Left ventricle myocardium superior (tissue), 1 donor: ENCODE measurements at places on chromosomes 3 and 15. TPM values are rescaled to one million over a fixed set of nuclear protein-coding genes. Genes with fewer than 3 reads are reported as not detected.

The SPINK8 gene
- total RNA-seq, result not detected

The IL17RB gene
- total RNA-seq, result 3.1 TPM

The GPR149 gene
- total RNA-seq, result not detected

The NEK11 gene
- 1.2 TPM for total RNA-seq

The CCR8 gene
- not detected for total RNA-seq

The IL17RC gene
- 36.0 TPM for total RNA-seq

The PTH1R gene
- total RNA-seq, result 13.0 TPM

The POLG gene
- total RNA-seq, result 39.5 TPM

The LSMEM2 gene
- total RNA-seq, result 31.6 TPM

The LRCH3 gene
- total RNA-seq, result 19.8 TPM

The PSTPIP1 gene
- 2.4 TPM for total RNA-seq

The CCR2 gene
- total RNA-seq, result 1.3 TPM

The FURIN gene
- total RNA-seq, result 49.9 TPM

The SLC9C1 gene
- total RNA-seq, result 2.3 TPM

The UCN2 gene
- 0.17 TPM for total RNA-seq

The CAMK2N2 gene
- not detected for total RNA-seq

The SCAMP2 gene
- total RNA-seq, result 46.2 TPM

The GABRG3 gene
- not detected for total RNA-seq

The HIGD1A gene
- 333 TPM for total RNA-seq
